Mesenteric fat pad (tissue), 1 donor: ENCODE measurements at places on chromosomes 3 and 15. TPM values are rescaled to one million over a fixed set of nuclear protein-coding genes. Genes with fewer than 3 reads are reported as not detected.

DNA sequence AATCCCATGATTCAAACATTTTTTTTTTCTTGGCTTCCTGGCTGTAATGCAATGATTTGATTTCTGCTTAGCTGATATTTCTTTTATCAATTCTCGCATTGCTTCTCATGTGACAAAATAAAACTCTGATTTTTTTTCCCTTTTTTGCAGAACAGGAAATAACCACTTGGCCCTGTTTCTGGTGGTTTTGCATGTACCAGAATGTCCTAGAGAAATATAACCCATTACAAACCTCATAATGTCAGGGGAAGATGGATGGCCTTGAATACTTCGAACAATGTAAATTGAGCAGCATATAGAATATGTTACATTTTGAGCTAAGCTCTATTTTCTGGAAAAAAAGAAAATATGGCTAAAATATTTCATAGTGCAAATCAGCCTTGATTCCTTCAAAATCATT is 275.6 kb downstream of the RAP2B start:
- DNase-seq: no peak

- DNase-seq: no peak
Measured at GRCh38 chr3:52693071-52693470, 7.2 kb downstream of the GNL3 start.

GRCh38 chr3:180624714-180625113 is 22.8 kb downstream of the TTC14 start:
- DNase-seq: no peak

The CPB1 gene
- 5.6 TPM for total RNA-seq

The TNFAIP8L3 gene
- 7.4 TPM for total RNA-seq

GRCh38 chr15:69996321-69997160 is 101.2 kb downstream of the TLE3 start:
- no peak for DNase-seq

- no peak for DNase-seq
Measured at GRCh38 chr3:117408811-117409210, 699.2 kb downstream of the TUSC7 start.

GRCh38 chr3:141430316-141430715 is 56.5 kb upstream of the RASA2 start:
- DNase-seq: no peak

The SNTN gene
- total RNA-seq: not detected

GRCh38 chr3:161274691-161275298 is 53.7 kb downstream of the NMD3 start:
- DNase-seq: no peak

The CD276 gene
- 89.5 TPM for total RNA-seq

- DNase-seq: no peak
Measured at GRCh38 chr3:9278498-9278897, 29.1 kb upstream of the SRGAP3 start.

The GP5 gene
- total RNA-seq: not detected

The TIMP4 gene
- total RNA-seq: 280 TPM

DNA sequence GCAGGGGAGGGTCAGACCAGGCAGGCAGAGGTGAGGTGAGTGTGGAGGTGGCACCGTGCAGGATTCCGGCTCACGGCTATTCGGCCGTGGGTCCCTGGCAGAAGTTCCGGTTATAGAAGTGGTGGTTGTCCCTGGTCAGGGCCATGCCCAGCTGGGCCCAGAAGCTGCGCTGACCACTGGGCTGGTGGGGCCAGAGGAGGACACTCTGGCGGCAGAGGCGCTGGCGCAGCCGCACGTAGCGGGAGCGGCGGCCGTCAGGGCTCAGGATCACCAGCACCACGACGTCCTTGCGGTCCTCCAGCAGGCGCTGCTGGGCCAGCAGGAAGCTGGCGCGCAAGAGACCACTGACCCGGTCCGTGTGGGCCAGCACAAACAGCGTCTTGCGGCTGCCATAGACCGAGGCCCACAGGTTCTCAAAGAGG is 4.3 kb downstream of the TLR9 start:
- DNase-seq: no peak

The ULK3 gene
- 31.5 TPM for total RNA-seq

The ANKRD63 gene
- not detected for total RNA-seq

DNA sequence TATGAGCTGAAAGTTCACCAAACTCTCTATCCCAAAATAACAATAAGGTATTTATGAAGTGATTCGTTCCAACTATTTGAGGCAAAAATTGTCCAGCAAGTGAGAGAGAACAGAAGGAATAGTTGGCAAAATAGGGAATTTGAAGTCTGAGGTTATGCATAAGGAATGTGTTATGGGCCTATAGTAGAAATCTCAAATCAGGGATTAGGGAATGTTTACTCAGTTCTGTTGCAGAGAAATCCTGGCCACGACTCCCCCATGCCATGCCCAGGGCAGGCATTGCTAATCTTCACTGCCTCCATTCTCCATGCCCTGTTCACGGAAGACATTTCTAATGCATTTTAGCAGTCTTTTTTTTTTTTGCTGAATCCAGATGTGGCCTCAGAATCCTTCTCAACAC is 58.6 kb downstream of the FLNB start:
- no peak for DNase-seq

GRCh38 chr15:75840659-75841058 is 2.6 kb upstream of the UBE2Q2 start:
- DNase-seq: no peak

The NPAP1 gene
- total RNA-seq: not detected

DNA sequence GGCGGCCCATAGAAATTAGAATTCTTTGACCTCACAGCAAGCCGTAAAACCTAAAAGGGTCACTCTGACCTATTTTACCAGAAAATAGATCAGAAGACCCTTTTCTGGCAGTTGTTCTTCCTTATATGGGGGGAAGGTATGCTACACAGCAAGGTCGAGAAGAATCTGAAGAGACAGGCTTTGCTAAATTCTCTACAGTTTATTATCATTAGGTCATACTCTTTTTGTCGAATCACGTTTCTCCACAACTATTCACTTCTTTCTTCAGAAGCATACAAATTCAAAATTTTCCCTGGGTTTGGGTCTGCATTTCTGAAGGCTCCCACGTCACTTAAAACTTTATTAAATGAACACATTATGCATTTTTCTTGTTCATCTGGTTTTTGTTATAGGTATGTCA is 229.5 kb upstream of the GRM7 start:
- no peak for DNase-seq

DNA sequence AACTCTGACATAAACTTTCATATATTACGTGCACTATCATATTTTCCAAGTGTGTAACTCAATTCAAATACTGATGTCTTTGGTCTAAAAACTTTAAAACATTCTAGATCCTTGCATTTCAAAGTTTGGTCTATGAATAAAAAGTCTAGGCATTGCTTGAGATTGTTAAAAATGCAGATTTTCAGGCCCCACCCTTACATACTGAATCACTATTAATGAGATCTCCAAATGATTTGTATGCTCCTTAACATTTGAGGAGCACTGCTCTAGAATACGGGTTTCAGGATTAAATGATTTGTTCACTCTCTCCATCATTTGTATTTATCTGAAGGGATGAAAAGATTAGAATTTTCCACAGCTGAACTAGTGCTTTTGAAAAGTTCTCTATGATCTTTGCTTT is 202.9 kb downstream of the KBTBD8 start:
- DNase-seq: no peak

DNA sequence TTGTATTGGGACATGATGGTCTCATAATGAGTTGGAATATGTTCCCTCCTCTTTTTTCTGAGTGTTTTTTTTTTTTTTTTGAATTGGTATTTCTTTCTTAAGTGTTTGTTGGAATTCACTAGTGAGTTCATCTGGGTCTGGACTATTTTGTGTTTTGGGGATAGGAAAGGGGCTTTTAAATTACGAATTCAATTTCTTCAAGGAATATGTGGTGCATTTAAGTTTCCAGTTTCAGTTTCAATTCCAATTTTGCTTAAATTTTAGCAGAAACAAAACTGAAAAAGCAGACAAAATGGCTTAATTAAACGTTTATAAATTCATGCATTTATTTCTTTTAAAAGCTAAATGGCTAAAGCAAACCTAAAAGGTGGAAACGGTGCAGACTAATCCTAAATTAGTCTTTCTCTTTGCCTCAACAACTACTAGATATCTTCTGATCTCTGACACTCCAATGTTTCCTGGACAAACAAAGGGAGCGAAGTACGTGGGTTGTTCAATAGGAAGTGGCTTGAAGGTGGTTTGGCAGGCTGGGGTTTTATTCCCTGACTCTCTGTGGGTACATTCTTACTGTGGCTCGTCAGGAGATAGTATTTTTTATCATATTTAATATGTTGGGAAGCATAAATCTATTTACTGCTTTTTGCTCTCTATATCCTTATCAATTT is 50.0 kb upstream of the CORO2B start:
- no peak for DNase-seq

The SLC27A2 gene
- 1.7 TPM for total RNA-seq

DNA sequence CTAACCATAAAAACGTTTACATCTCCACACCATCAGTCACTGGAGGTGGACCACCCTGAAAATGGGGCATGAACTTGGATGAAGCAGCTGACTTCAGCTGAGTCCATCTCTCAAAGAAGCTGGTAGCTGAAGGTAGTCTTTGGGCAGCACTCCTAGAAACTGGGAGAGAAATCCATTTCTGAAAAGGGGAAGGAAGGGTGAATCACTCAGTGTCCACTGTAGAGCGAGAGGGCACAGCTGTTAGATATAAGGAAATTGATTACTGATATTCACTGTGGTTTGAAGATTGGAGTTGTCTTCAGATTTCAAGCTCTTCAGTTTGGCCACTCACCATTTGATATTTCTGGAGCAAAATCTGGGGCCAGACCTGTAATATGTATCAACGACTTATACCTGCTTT is 499.0 kb upstream of the UBE2E2 start:
- no peak for DNase-seq
